ENCODE measurements at places on chromosomes 7 and 10. TPM values are rescaled to one million over a fixed set of nuclear protein-coding genes. Genes with fewer than 3 reads are reported as not detected.

The ITPRID1 gene
- total RNA-seq, result 0.59 TPM

DNA sequence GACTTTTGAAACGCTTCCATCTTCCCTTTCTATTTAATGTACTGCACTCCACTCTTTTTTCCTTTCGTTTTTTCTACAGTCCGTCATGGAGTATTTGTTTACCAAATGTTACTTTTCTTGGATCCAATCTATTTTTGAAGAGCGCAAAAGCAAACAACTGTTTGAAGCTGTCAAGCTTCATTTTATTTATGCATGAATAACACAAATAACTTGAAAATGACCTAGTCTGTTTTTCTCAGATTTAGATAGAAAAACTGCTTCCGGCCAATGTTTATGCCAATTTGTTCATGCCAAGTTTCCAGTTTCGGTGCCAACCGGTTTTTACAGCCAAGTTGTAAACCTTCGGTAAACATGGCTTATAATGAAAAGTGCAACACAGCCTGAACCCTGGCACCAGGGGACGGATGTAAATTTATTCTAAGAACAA is 150.9 kb upstream of the KLF6 start:
- peaks cover 9% of the 10 kb centered on the region for H3K4me1 ChIP-seq
- no peaks in the 10 kb centered on the region for H3K27me3 ChIP-seq
- no peak overlapping the region for H3K4me3 ChIP-seq
- peak overlapping the region; percentile 59 for H3K27ac ChIP-seq
- no peaks in the 10 kb centered on the region for H3K36me3 ChIP-seq

DNA sequence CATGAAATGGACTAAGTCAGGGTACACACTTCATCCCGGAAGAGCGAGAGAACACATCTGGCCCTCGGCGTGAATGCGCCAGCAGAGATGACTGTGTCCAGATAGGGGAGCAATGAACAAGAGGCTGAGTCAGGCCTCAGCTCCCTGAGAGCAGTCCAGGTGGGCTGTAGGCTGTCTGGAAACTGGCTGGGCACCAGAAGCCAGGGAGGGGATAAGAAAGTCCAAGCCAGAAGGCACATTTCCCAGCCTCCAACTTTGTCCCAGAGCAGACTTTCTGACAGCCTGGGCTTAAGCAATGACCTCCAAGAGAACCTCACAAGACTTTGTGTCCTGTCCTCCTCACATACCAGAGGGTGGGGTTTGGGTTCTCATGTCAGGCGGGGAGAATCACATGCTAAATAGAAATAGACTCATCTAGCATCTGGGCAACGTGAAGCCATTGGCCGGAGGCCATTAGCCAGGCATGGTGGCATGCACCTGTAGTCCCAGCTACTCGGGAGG is 157.2 kb downstream of the ARHGAP12 start:
- no peaks in the 10 kb centered on the region for H3K4me1 ChIP-seq
- no peak for DNase-seq
- H3K27me3 ChIP-seq, result no peaks in the 10 kb centered on the region

GRCh38 chr7:158282461-158283001 is 305.1 kb downstream of the PTPRN2 start:
- H3K27me3 ChIP-seq, result no peaks in the 10 kb centered on the region
- no peaks in the 10 kb centered on the region for H3K36me3 ChIP-seq
- no peak overlapping the region for H3K27ac ChIP-seq
- no peak overlapping the region for H3K4me3 ChIP-seq
- H3K4me1 ChIP-seq, result no peaks in the 10 kb centered on the region

The TAS2R4 gene
- 2.0 TPM for total RNA-seq
